HepG2 (cell line): ENCODE measurements at places on chromosomes 11 and 22. TPM values are rescaled to one million over a fixed set of nuclear protein-coding genes. Genes with fewer than 3 reads are reported as not detected.

Gene HTR3A
- not detected in 2 replicates for polyA plus RNA-seq

Gene SPDYC
- 0.26 and 0.33 TPM in 2 replicates for polyA plus RNA-seq

Gene FXYD6
- polyA plus RNA-seq = not detected in 2 replicates

Gene TRIM29
- 0.86 and 1.2 TPM in 2 replicates for polyA plus RNA-seq

Gene PLAAT2
- 0.09 and 0.22 TPM in 2 replicates for polyA plus RNA-seq

Gene PHLDA2
- polyA plus RNA-seq = 0.78 and 1.5 TPM in 2 replicates

Gene HEPN1
- polyA plus RNA-seq = not detected in 2 replicates

Gene IRAG1
- polyA plus RNA-seq = 0.20 and 0.29 TPM in 2 replicates

Gene WDR74
- polyA plus RNA-seq = 77.0 and 84.6 TPM in 2 replicates

Gene OR51I1
- 0.09 TPM in 1 of 2 replicates, not detected in the other for polyA plus RNA-seq

DNA sequence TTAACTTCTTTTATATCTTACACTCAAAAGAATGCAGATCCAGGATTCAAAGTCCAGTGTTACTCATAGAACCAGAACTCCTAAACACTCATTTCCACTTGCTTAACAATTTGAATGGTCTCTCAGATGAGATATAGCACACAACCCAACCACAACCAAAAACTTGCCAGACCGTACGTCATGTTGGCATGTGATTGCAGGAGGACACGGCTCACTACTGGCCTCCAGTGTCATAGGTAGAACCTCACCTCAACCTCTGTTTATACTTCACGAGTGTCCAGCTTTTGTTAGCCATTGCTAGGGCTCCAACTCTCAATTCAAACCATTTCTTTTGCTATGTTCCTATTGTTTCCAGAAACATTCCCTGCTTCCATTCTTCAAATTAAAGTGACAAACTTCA lies 58.5 kb upstream of the PDGFD start:
- no peak for DNase-seq

DNA sequence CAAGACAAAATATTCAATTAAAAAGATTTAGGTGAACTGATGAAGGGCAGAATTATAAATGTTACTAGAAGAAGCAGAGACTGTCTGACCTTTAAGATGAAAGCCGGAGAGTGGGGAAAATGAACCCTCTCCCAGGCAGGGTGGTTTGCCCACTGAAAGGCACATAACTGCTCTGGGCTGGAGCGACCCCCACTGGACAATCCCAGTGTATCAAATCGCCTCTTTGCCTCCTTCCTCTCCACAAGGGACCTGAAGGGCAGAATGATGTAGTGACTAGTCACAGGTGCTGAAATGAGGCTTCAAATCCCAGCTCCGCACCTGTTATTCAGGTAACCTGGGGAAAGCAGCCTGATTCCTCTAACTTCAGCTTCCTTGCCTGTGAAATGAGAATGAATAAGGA lies 69.0 kb downstream of the EFCAB6 start:
- no peak for DNase-seq

DNA sequence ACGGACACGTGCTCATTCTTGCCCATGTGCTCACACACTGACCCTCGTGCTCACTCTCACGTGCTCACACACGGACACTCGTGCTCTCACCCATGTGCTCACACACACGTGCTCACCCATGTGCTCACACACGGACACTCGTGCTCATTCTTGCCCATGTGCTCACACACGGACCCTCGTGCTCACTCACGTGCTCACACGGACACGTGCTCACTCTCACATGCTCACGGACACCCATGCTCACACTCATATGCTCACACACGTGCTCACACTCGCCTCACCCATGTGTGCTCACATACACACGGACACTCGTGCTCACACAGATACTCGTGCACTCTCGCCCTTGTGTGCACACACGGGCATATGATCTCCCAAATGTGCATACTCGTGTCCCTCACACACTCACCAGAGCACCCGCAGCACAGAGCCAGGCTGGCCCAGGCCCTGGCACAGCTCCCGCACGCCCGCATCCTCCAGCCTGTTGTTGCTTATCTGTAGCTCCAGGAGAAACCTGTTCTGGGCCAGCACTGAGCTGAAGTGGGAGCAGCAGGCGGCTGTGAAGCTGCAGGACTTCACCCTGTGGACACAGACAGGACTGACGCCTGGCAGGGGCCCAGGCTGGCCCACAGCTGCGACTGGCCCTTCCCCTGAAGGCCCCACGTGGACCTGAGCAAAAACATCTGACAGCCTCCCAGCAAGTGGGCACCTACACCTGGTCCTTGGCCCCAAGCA lies 9.3 kb downstream of the RNH1 start:
- no peak for DNase-seq

GRCh38 chr11:70811915-70812314 lies 413.6 kb downstream of the CTTN start:
- no peak for DNase-seq

- no peak for DNase-seq
Observed at GRCh38 chr22:25475257-25476022, 89.0 kb upstream of the GRK3 start.

GRCh38 chr11:75188671-75189070 lies 37.8 kb downstream of the SLCO2B1 start:
- DNase-seq = no peak

GRCh38 chr11:124405581-124405980 lies 6.8 kb upstream of the OR8B3 start:
- DNase-seq = no peak

DNA sequence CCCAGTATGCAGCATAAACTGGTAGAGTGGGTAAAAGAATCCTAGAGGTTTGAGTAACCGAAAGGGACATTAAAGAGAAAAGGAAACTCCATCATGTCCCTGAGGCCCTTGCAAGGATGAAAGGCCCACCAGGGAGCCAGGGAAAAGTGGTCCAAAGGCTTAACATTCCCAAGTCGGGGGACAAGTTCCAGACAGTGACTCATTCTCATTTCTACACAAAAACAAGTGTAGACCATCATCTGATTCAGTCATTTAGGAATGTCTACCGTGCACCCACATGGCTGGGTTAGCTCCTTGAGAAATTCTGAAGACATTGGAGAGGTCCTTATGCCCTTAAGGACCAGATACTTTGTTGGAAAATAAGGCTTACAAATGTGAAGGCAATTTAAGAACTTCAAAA lies 4.8 kb upstream of the NOX4 start:
- no peak for DNase-seq

DNA sequence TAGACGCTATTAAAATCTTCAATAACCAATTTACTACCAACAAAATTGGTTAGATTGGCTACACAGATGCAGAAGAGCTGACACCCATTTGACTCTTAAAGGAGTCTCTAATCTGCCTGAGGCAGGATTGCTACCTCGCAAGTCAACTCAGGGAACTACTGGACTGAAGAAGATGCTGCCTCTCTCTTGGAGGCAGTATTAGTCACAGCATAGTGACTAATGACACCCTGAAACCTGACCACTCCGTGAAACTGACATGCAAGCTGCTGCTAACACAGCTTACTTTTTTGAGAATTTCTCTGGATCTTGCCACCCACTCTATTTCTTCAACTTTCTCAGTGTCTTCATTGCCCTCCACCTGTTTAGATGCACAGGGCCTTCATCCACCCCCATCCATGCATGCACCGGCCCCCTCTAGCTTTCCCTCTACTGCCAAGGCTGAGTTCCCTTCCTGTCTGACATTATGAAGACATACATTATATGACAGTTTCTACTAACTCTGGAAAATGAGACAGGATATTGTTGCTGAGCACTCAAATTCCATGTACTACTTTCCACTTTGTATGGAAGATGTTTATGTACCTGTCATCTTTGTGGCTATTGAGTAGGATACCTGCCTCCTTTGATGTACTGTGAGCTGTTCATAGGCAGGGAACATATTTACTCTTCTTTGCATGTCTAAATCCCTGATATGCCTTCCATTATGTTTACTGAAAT lies 183.2 kb downstream of the MSANTD4 start:
- DNase-seq = no peak

DNA sequence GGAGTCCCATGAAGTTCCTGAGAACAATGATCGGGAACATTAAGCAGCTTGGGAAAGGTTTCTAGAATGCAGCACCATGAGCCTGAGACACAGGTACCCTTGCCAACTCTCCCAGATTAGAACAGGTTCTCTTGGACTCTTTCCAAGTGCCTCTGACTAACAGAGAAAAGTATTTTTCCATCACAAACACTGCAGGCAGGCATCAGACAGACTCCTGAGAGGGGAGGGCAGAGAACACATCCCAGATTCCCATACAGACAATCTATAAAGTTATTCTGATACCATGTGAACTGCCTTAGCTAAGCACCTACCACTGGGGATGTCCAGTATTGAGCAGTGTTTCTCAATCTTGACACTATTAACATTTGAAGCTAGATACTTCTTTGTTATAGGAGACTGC lies 27.3 kb downstream of the SERGEF start:
- DNase-seq = peak; percentile 54

DNA sequence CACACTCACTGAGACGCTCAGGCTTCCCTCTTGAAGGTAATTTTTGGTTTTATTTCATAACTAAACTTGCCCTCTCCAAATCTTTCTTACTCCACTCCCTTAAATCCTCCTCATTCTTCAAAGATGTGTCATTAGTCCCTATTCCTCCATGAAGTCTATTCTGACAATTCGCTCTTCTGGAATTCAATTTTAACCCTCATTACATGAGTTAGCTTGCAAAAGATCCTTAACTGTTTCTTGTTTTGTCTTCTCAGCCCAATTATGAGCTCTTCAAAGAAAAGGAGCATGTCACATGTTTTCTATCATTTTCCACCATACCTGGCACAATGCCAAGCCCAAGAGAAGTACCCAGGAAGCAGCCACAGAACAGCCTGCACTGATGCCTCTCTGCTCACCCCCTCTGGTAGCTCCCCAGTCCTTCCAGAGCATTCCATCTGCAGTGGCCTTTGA lies 13.0 kb downstream of the GALNT18 start:
- DNase-seq = no peak

DNA sequence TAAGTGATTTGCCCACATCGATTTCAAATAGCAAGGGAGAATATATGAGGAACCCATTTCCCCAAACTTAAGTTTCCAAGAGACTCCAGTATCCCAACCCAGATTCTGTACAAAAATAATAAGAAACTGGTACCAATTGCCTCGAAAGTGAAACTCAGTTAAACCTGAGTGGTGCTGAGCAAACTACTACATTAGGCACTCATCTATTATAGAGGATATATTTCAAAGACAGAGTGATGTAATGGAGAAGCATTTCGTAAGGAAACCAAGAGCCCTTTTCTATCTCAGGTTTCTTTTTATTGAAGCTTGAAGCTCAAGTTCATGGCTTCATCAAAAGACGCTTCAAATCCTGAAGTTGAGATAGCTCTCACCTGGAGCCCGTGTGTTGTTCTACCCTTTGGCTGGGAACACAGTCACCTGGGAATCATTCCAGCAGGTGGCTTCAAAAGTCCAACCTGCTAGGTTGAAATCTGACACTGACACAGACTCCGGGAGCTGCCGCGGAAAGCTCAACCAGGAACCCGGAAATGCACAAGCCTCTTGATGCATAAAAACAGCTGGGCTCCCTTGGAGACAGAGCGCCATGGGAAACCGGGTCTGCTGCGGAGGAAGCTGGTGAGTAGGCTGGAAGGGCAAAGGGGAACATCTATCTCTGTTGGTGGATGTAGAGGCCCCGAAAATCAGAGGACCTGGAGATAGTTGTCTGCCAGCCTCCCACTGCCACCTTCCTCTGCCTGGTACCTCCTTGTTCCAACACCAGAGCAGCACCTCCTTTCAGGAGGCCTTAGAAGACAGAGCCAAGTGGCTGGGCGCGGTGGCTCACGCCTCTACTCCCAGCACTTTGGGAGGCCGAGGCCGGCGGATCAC lies at the start of gene C11orf52:
C11orf52 (plus strand) TSS at position 524 of the 867 bp plus-strand sequence; CDS start at position 584, 60 bp downstream.
- peak; percentile 89 for DNase-seq

DNA sequence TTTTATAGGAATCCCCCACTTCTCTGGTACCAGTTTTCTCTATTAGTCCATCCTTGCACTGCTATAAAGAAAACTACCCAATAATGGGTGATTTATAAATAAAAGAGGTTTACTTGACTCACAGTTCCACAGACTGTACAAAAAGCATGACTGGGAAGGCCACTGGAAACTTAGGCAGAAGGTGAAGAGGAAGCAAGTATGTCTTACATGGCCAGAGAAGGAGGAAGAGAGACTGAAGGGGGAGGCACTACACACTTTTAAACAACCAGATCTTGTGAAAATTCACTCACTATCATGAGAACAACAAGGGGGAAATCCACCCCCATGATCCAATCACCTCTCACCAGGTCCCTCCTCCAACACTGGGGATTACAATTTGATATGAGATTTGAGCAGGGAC lies 68.9 kb upstream of the GNAZ start:
- no peak for DNase-seq

DNA sequence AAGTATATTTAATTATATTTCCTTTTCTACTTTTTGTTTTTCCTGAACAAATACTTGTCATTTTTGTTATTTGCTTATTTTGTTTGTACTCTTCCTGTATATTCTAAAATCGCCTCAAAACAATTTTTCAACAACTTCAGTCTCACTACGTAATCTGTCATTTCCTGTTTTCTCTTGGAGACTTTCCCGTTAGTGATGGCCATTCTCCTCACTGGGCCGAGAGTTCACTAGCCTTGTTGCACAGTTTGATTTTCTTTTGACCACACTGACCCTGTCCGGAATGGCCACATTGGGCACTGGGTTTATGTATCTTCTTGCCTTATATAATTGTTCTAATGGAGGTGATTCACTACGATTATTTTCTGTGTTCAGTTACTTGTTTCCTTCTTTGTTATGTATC lies 726.1 kb downstream of the FAM181B start:
- no peak for DNase-seq

DNA sequence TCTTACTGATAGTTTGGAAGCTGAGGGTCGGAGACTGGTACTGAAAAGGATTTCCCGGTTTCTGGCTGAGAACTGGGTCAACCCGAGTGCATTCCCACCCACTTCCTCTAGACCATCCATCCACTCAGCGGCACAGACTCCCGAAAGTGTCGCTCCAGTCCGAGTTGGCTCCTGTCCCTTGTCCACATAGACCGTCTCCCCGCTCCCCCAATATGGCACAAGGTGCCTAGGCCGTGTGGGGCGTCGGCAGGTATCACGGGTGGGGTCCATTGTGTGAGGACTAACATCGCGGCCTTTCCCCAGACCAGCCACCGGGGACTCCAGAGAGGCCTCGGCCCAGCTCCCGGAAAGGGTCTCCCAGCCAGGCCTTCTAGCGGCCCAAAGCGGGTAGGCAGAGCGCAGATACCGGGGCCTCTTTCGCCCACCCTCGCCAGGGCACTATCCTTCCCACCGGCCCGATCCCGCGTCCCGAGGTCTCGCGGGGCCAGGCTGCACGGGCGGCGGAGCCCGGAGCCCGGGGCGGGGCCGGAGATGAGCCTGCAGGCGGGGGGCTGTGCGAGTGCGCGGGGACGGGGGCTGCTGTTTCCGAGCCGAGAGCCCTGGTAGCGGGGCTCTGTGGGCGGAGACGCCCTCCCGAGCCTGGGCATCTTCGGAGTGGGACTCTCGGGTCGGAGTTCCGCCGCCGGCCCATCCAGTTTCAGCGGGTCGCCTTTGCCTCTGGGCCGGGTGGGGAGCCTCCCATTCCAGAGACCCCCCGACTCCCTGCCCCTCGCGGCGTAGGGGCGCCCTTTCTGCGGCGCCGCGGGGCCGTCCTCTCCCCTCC lies 21.1 kb downstream of the SERPINH1 start:
- DNase-seq = no peak

DNA sequence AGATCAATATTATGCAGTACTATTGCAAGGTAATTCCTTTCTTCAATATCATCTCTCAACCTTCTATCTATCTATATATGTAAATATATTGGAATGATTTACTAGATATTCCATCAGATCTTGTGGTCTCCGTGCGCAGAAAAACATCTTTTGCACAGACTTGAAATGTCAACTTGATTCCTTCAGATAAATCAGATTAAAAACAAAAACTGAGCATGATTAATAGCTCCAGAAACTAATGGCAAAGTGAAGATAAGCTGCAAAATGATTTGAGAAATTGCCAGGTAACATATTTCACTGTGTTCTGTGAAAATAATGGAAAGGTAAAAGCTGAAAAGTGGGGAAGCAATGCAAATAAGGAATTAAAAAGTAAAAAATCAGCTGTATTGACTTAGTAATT lies 200.1 kb upstream of the CTSC start:
- DNase-seq = no peak
